ENCODE measurements at places on chromosomes 1 and 21. TPM values are rescaled to one million over a fixed set of nuclear protein-coding genes. Genes with fewer than 3 reads are reported as not detected.

ADAMTSL4 gene
- polyA plus RNA-seq: 19.1 TPM

LCE3D gene
- polyA plus RNA-seq: not detected

MROH9 gene
- not detected for polyA plus RNA-seq

NEK2 gene
- 9.5 TPM for polyA plus RNA-seq

DDI2 gene
- polyA plus RNA-seq: 9.5 TPM

SLC9C2 gene
- polyA plus RNA-seq: 1.3 TPM

LCE2C gene
- not detected for polyA plus RNA-seq

OPTC gene
- not detected for polyA plus RNA-seq

SYDE2 gene
- 1.5 TPM for polyA plus RNA-seq

CFHR3 gene
- polyA plus RNA-seq: 1.8 TPM

MPL gene
- 1.2 TPM for polyA plus RNA-seq

HES5 gene
- 24.1 TPM for polyA plus RNA-seq
